Naive thymus-derived CD8-positive, alpha-beta T cell (primary cell): ENCODE measurements at places on chromosomes 4 and X. TPM values are rescaled to one million over a fixed set of nuclear protein-coding genes. Genes with fewer than 3 reads are reported as not detected.

Gene UBL4A
- total RNA-seq: 30.9 TPM

GRCh38 chrX:133881007-133881406 is 104.4 kb downstream of the GPC3 start:
- H3K27me3 ChIP-seq: no peaks in the 10 kb centered on the region
- no peaks in the 10 kb centered on the region for H3K4me1 ChIP-seq
- H3K36me3 ChIP-seq: no peaks in the 10 kb centered on the region
- H3K27ac ChIP-seq: no peak overlapping the region

- DNase-seq: no peak
- no peaks in the 10 kb centered on the region for H3K36me3 ChIP-seq
- no peak overlapping the region for H3K27ac ChIP-seq
- peaks cover 21% of the 10 kb centered on the region for H3K4me1 ChIP-seq
These were observed 25.9 kb downstream of the CFAP299 start for GRCh38 chr4:80361329-80361900.

DNA sequence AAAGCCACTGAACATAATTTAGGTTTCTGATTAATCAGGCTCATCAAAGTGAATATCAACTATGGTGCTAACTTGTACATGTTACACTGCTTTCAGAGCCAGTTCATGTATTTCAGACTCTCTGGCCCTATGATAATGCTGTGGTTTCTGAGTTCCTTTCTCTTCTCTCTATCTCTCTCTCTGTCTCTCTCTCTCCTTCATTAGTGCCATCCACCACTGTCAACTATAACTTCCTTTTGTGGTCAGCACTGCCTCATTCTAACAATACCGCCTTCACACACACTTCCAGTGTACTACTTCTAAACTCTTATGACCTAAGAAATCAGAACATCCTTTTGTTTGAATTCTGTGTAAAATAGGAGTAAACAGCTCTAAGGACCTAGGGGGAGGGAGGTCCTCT is 907.1 kb downstream of the RPA4 start:
- no peak overlapping the region for H3K27ac ChIP-seq
- H3K36me3 ChIP-seq: no peaks in the 10 kb centered on the region
- no peak for DNase-seq

- H3K4me1 ChIP-seq: peaks cover 2% of the 10 kb centered on the region
- no peak overlapping the region for H3K4me3 ChIP-seq
- H3K27me3 ChIP-seq: no peaks in the 10 kb centered on the region
- no peaks in the 10 kb centered on the region for H3K36me3 ChIP-seq
These were observed 128.7 kb downstream of the ARHGAP24 start for GRCh38 chr4:85603437-85604336.

DNA sequence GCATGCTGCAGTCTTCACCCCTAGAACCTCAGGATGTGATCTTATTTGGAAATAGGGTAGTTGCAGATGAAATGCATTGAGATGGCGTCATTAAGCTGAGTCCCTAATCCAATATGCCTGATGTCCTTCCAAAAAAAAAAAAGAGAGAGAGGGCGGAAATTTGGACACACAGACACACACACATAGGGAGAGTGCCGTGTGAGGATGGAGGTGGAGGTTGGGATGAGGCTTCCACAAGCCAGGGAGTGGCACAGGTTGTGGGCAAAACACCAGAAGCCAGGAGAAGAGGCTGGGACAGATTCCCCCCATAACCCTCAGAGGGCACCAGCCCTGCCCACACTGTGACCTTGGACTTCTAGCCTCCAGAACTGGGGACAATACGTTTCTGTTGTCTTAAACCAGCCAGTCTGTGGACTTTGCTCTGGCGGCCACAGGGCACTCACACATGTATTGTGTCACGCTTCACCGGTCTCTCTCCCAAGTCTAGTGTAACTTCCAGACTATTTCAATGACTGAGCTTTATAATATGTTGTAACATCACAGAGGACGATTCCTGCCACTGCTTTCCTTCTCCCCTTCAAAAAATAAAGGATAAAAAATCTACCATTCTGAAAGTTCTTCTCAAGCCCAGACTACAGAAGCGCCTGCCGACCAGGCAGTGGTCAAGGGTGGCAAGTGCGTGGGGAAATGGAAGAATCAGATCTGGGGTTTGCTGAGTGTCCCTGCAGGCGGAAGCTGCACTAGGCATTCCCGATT is 35.8 kb upstream of the MAN2B2 start:
- H3K4me1 ChIP-seq: no peaks in the 10 kb centered on the region
- H3K36me3 ChIP-seq: no peaks in the 10 kb centered on the region
- H3K27ac ChIP-seq: no peak overlapping the region
